Erythroblast (primary cell): ENCODE measurements at places on chromosomes 12 and 14.

DNA sequence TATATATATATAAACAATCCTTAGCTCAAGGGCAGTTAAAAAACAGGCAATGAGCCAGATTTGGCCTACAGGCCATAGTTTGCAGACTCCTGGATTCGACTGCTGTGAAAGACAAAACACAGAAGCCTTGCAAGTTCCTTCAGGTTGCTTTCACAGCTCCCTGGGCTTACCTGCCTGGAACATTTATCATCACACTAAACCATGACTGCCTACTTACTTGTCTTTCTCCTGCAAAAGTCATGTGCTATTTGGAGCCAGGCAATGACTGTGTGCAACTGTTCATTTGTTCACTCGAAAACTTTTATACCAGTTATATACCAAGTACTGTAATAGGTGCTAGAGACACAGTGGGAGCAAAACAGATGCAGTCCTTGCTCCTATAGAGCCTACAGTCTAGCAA lies 2.2 kb upstream of the RPS6KA5 start:
- peak; percentile 10 for DNase-seq

DNA sequence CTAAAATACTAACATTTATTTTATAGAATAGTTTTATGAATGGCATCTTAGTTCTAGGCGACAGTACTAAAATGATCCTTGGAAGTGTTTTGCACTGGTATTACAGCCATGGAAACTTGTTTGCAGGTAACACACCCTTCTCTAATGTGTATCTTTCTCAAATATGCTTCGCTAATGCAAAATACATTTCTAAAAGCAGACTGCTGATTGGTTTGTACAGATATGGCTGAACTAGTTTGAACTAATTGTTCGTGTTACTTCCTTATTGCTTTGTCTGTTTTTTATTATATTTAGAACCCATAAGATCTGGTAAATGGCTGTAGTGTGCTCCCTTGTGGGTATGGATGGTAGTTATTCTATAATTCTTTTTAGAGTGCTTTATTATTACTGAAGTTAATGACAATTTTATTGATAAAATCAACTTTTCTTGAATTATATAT lies 53.0 kb downstream of the ATF7IP start:
- peak; percentile 44 for DNase-seq

GRCh38 chr12:48858043-48858442 lies 6.1 kb upstream of the DDX23 start:
- no peak for DNase-seq

GRCh38 chr14:104633276-104634137 lies 28.9 kb upstream of the TMEM179 start:
- no peak for DNase-seq

DNA sequence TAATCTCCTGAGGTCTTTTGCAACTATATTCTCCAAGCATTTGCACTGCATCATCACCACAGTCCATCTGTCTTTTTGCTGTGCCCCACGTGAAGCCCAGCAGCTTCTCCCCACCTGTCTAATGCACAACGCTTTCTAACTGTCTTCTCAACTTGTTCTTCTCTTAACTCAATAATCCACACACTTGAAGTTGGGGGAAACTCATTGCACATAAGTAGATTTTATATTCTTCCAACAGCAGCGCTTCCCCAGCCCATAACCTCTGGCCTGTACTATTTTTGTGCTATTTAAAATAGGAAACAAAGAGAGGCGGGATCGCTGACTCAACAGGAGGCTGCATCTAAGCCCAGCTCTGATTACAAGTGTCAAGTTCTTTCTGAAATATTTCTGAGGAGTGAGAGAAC lies 226.7 kb downstream of the GXYLT1 start:
- DNase-seq = no peak

DNA sequence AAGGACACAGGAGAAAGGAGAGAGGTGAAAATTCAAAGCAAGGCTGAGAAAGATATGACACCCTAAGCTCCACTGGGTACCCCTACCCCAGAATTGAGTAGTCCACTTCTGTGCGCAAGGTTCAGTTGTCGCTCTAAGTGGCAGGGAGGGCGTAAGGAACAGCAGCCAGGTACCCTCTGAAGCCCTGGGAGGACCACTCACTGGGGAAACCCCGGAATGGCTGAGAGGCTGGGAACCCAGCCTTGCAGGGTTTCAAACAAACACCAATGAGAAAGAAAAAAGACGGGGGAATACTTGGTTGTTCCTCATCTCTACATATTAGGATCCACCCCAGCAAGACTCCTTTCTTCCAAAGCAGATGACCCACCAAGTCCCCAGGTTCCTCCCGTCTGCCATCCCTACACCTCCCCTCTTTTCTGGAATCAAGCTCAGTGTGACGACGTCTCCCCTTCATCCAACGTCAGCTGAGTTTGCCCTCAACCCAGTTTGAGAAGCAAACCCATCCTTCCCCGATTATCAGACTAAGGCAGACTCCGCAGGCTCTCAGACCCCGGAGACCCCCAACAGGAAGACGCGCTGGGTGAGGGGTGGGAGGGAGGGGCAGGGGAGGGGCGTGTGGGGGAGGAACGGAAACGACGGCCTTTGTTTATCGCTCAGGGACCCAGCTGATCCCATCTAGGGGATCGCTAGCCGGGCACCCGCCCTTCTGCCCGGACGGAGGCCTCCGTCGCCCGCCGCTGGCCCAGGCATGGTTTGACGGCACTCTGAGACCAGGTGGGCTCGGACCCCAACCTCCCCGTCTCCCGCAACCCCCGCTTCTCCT lies 795 bp downstream of the LMBR1L start:
- peak; percentile 59 for DNase-seq

GRCh38 chr12:48601013-48601756 lies 31.3 kb upstream of the LALBA start:
- DNase-seq = peak; percentile 34

DNA sequence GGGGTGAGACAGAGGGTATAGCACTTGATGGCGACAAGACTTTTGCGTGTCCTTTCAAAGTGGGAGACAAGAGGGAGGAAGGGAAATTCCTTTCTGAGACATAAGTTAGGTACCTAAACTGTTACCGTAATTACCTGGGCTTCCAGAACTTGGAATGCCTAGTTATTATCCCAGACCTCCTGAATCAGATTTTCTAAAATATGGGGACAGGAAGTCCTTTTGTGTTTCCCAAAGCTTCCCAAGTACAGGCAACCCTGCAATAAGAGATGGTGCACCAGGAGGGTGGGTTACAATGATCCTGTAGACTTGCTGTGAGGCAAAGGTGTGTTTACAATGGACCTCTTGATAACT lies 83.9 kb downstream of the CMKLR1 start:
- no peak for DNase-seq

GRCh38 chr12:104351057-104351983 lies 47.8 kb downstream of the EID3 start:
- no peak for DNase-seq

DNA sequence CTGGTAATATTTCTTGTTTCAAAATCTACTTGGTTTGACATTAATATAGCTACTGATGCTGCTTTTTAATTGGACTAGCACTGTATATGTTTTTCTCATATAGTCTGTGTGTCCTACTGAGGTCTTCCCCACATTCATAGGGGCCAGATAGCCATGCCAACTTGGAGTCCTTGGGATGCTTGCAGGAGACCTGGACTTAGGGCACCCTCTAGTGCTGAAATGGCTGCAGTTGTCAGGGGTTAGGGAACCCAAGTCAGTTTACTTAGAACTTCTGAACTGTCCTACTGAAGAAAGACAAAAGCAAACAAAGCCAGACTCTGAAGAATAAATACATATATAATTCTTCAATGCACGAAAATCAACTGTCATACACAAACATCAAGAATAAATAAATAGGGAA lies 279.9 kb upstream of the SYT1 start:
- peak; percentile 17 for DNase-seq

- DNase-seq = peak; percentile 84
These were observed 15.5 kb downstream of the MANSC1 start for GRCh38 chr12:12334367-12335040.

GRCh38 chr12:120822832-120823503 lies 81.2 kb downstream of the SPPL3 start:
- no peak for DNase-seq

DNA sequence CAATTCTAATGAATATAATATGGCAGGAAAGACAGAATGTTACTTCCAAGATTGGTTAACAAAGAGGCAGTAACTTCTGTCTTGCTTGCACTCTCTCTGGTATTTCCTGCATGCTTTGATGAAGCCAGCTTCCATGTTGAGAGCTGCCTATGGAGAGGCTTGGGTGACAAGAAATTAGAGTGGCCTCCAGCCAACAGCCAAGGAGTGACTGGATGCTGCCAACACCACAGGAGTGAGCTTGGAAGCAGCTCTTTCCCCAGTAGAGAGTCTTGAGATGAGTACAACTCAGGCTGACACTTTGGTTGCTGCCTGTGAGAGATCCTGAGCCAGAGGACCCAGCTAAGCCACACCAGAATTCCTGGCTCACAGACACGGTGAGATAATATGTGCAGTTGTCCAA lies 183.1 kb downstream of the RMST start:
- DNase-seq = no peak

DNA sequence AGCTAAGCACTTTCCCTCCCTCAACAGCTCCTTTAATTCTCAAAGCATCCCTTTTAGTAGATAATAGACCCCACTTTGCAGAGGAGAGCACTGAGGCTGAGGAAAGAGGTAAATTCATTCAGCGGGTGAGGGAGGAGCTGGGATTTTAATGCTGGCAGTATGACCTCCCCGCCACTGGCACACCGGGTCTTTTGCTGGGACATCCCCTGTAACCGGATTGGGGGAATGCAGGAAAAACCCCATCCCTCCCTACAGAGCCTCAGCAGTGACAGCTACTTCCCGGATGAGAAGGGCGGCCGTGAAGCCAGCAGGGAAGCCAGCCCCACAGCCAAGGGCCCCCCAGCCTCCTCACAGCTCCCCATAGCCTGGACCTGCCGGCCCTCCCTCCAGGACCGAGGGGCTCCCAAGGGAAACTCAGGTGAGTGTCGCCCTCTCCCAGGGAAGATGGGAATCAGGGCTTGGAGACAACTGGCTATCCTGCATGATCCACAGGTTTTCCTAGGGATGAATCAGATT lies 12.1 kb downstream of the ZBTB39 start:
- DNase-seq = no peak

- no peak for DNase-seq
These were observed 710.5 kb downstream of the NOVA1 start for GRCh38 chr14:25887251-25887878.

DNA sequence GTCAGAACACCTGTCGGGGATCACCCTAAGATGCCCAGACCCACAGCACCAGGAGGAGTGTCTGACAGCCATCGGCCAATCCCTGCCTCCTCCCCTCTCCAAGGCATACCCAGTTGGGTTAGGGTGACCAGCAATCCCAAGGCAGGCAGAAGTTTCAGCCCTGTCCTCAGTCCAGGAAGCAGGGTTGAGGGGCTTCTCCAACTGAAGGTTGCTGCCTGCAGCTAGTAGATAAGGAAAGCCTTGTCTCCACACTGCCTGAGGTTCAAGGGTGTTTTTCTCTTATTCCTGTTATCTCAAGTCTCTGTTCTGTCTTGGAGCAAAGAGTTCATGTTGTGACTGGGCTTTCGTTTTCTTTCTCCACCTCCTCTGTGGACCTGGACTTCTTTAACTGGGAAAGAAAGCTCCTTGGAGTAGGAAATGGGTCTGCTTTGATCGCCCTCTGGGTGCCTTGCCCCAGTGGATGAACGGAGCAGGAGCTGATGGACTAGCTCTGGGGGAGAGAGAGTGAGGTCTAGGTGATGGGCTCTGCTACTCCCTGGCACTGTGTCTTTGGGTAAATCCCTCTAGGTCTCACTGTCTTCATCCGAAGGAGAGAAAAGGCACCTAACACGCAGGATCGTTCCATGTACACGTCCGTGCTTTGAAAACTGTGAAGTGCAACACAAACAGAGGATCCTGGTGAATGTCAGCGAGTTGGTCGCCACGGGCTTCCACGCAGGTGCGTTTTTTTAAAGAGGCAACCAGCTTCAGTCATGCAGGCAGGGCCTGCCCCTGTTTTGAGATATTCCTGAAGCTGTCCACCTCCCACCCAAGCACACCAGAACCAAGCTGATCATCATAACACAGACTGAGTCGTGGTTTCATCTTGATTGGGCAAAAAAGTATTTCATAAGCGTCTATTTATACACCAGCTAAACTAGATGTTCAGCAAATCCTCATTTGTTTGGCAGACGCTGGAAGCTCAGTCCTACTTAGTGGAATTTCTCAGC lies 52.5 kb upstream of the FOXN3 start:
- peak; percentile 83 for DNase-seq

- DNase-seq = peak; percentile 75
These were observed 229.8 kb upstream of the LRIG3 start for GRCh38 chr12:59149995-59150642.

GRCh38 chr14:66453469-66453868 lies 32.7 kb upstream of the CCDC196 start:
- no peak for DNase-seq

DNA sequence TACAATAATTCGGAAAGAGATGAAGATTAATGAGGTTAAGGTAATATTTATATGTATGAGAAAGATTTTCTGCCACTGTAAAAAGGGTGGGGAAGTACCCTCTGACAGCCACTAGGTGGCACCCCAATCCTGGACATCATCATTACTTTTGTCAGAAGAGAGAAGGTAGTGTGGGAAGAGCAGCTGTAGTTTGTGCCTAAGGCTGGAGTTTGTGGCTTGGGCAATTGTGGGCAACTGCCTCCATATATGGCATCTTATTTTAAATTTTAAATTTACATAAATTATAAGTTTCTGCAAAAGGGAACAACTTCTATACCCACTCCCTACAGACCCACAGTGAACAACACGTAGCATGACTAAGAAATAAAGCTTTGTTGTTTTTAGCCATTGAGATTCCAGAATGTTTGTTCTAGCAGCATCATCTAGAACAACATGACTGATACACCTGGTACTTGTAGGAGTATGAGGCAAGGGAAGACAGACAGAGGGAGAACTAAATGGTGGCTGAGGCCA lies 34.4 kb upstream of the SYCP3 start:
- peak; percentile 77 for DNase-seq

GRCh38 chr12:93563807-93564538 lies 8.5 kb upstream of the SOCS2 start:
- DNase-seq = peak; percentile 20

DNA sequence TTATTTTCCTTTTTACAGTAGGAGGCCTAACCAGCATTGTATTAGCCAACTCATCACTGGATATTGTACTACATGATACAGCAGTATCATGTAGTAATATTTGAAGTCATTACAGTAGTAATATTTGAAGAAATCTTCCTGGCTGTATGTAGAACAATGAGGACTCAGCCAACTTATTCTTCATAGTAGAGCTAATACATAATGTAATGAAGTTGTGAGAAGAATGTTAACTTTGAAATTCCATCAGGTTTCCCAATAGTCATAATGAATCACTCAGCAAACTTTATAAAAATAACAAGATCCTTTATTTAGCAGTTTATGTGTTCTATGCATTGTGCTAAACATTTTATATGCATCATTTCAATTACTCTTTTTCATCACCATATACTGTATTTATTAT lies 61.8 kb downstream of the LRRK2 start:
- DNase-seq = no peak

DNA sequence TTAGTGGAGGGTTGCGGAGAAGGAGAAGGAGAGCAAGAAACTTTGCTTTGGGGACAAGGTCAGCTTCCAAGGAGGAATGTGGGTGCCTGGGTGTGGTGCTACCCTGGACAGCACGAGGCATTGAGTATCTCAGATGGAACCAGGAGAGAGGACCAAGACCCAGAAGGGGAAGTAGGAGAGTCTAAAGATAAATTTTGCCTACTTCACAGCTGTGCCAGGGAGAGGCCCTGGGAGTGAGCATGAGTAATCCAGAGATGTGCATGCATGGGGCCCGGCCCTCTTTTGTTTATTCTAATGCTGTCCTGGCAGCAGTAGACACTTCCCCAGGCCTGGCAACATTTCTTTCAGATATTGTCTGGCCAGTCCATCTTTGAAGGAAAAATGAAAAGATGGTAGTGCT lies 49.5 kb upstream of the GNPNAT1 start:
- DNase-seq = no peak
